GM12891 (cell line): ENCODE measurements at places on chromosomes 5 and 9.

DNA sequence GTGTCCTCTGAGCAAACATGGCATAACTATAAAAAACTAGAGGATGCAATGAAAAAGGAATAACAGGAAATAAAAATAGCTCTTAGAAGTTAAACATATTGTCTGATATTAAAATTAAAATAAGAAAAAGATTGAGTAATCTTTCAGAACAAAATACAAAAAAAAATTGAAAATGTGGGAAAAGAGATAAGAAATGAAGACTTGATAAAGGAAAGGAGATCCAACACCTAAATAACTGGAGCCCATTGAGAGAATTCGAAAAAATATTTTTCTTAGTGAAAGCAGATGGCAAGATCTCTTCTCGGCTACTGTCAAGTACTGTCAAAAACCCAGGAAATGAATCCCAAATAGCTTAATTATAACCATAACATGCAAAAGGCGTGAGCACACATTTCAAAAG lies 24.9 kb downstream of the LIFR start:
- DNase-seq = no peak

GRCh38 chr9:87872079-87872624 lies 10.5 kb upstream of the SPATA31E1 start:
- DNase-seq = no peak

GRCh38 chr5:139524940-139525585 lies 36.1 kb upstream of the UBE2D2 start:
- DNase-seq = no peak

- DNase-seq = no peak
These were observed 657 bp downstream of the MTRR start for GRCh38 chr5:7869474-7870136.

DNA sequence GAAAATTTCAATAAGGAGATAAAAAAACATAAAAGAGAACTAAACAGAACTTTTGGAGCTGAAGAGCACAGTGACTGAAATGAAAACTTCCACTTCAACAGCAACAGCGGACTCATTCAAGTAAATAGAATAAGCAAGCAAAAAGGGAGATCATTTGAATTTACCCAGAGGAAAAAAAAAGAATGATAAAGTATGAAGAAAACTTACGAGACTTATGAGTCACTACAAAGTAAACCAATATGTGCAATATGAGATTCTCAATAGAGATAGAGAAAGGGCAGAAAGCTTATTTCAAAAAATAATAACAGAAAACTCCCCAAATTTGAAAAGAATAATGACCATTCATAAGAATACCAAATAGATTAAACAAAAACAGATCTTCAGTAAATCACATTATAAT lies 1605.7 kb upstream of the CDH6 start:
- DNase-seq = no peak

DNA sequence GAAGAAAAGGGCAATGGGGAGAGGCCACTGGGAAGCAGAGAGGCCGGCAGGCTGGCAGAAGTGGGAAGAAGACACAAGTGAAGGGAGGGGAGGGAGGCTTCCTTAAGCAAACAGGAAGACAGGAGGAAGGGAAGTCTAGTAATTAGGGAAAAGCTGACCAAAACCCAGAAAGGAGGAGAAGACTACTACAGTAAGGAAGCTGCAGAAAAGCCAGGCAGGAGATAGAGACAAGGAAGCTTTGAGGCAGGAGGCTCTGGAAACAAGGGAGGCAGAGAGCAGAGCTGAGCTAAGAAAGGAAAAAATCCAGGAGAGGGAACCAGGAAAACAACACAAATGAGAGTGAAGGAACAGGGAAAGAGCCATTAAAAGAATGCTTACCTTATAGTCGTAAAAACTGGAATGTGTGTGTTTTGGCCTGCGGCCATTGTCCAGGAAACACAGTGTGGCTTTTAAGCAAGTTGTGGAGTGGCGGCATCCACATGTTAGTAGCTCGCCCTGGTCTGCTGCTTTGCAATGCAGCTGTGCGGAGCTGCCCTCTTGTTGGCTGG lies 317.1 kb upstream of the CLINT1 start:
- DNase-seq = no peak

GRCh38 chr9:116362493-116362892 lies 208.9 kb downstream of the PAPPA start:
- DNase-seq = no peak

DNA sequence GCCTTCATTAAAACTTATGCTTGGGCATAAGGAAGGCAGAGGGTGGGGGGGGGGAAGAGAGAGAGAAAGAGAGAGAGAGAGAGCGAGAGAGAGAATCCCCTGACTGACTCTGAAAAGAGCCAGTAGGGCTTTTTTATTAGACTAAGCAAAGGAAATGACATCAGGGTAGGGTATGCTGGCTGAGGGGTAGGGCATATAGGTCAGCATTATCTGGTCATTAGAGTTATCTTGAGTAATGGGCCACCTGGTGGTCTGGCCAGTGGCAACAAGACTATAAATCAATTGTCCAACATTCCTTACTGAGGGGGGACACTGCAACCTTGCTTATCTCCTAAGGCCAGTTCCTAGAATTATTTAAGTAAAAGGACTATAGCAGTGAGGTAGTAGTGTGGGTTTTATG lies 67.2 kb downstream of the TSSK1B start:
- no peak for DNase-seq
